ENCODE measurements at places on chromosomes 1 and 21.

DNA sequence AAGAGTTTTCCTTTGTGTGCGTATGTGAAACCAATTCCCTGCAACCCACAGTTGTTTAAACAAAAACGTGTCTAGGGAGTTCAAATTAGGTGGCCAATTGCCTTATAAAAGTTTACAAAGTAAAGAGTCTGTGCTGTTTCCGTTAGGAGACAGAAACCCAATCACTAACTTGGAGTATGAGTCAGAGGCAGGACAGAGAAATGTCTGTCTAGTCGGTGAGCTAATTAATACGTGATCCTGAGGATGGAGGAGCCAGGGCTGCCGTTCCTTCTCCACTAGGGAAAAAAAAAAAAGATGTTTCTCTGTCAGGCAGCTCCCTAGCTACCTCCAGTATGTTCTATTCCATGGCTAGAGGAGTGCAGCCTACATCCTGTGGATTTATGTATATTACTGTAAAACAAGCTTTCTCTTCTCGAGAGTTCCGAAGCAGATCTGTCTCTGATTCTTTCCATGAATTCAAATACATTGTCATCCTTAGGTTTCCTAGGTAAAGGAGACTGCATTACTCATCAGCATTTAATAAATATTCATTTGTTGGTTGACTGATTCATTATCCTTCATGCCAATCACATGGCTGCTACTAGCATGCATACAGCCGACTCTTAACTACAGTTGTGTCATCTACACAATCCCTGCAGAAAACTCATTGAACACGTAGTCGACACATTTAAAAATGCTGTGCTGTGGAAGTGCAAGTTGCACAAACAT, 430.6 kb downstream of the KIF26B start:
- DNase-seq, result peak; percentile 62

GRCh38 chr1:193787061-193787460, 600.6 kb upstream of the B3GALT2 start:
- no peak for DNase-seq

- DNase-seq, result no peak
Measured at GRCh38 chr1:37438869-37439343, 35.5 kb upstream of the ZC3H12A start.

DNA sequence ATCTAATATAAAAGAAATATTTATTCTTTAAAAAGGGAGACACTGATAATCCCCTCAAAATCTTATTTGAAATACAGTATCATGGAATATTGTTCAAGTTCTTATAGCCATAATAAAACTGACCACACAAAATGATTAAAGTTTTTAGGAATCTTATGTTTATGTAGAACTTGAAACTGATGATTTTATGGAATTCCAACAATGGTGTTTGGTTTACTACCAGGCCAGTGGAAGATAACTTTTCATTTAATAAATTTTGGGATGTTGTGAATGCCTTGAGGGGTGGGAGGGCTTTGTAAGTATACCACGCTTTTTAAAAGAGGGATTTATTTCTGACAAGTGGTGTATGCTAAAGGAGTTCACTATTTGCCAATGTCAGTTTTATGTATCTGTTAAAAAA, 87.7 kb downstream of the RAB3GAP2 start:
- no peak for DNase-seq

GRCh38 chr21:35674895-35675470, 385.3 kb downstream of the SETD4 start:
- no peak for DNase-seq

DNA sequence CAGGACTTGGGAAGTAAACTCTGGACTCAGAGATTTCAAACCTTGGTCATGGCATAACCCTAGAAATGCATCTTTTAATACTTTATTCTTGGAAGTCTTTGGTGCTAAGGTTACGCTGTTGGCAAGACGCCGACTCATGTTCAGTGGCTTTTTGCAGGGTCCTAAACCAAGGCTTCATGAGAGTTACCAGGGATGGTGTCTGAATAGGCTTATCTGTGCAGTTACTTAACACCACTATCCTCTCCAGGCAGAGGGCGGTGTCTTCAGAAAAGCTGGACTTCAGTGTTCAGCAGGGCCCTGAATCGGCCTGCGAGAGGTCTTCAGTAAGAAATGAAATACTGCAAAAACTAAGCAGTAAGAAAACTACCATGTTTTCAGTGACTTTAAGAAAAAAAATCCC, 58.3 kb downstream of the SIM2 start:
- DNase-seq, result no peak

DNA sequence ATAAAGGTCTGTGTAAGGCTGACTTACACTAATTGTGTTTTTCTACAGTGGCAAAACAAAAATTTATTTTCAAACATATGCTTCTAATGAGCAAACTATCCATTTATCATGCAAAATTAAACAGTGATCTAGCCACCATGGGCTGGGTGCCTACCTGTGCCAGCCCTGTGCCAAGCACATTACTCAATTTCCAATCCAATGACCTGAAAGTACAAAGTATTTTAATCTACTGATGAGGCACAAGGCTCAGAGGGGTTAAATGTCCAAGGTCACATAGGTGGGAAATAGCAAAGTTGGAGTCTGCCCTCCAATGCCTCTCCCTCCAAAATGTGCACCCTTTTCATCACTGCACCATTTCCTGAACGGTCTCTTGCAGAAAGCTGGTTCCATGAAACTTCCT, 279.1 kb upstream of the FMN2 start:
- DNase-seq, result no peak

Data from fibroblast of skin of left biceps (primary cell).